ENCODE measurements at places on chromosomes 11 and 22.

DNA sequence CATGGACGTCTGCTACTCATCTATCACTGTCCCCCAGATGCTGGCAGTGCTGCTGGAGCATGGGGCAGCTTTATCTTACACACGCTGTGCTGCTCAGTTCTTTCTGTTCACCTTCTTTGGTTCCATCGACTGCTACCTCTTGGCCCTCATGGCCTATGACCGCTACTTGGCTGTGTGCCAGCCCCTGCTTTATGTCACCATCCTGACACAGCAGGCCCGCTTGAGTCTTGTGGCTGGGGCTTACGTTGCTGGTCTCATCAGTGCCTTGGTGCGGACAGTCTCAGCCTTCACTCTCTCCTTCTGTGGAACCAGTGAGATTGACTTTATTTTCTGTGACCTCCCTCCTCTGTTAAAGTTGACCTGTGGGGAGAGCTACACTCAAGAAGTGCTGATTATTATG is 9.2 kb upstream of the OR9Q2 start:
- DNase-seq, result no peak

DNA sequence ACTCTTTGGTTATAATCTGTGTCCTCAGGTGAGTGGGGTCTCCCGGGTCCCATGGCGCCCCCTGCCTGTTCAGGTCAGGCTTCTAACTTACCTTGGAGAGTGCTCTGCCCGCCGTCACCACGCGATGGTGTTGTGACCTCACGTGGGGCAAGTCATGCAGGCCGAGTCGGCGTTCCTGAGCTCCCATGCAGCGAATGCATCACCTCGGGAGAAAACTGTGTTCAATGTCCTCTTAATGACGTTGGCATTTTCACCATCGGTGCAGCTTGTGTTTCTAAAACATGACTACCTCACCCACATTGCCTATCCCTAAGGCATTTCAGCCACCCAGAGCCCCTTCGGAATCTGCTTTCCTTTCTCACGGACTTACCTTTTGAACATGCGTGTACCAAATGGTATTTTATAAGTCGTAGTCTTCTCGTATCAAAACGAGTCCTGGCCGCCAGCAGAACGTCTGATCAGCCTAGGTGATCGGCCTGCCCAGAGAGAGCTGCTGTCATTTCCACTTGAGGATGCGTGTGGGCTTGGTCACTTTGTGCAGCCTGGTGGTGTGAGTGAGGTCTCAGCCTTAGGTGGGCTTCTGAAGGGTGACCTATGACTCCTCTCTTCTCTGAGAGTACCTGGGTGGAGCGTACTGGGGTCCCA is 64.8 kb downstream of the TBC1D22A start:
- DNase-seq, result no peak

GRCh38 chr11:36997656-36998055 is 399.6 kb upstream of the RAG2 start:
- no peak for DNase-seq

DNA sequence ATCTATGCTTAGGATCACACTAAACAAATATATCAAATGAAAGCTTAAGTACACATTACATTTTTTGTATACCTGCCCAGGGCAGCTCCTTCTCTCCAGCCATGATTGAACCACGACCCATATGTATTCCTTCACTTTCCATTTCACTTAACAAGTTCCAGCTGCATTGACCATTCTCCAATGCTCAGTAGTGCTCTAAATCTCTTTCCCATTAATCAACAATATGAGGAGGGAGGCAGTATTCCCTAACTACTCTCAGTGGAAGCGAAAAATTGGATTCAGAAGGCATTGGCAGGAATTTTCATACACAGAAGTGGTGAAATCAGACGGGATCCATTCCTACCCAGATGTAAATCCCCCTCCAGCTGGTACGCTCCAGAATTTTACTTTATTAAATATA is 372.0 kb upstream of the LUZP2 start:
- DNase-seq, result no peak

DNA sequence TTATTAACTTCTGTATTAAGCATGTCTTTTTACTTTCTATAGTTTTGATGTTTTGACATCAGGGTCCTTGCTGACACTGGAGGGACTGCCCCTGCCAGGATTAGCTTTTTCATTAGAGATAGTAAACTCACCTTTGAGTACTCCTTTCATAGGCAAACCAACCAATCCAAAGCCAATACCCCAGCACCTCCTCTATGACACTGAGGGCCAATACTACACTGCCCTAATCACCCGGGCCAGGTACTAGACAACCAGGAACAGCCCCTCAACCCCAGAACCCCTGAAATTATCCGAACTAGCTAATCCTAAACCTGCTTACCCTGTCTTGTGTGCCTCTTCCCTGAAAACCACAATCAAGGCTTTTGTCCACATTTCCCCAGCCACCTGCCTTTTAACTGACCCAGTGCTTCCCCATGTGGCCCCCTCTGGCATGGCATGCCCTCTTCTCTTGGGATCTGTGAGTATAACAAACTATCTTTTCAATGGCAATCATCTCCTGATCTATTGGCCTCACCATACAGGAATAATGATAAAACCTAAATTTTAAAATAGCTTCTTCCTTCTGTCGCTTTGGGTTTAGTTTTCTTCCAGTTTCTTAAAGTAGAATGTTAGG is 31.2 kb downstream of the RAB6A start:
- DNase-seq, result no peak

- DNase-seq, result no peak
These were observed 227.7 kb upstream of the B3GAT1 start for GRCh38 chr11:134639586-134640330.

DNA sequence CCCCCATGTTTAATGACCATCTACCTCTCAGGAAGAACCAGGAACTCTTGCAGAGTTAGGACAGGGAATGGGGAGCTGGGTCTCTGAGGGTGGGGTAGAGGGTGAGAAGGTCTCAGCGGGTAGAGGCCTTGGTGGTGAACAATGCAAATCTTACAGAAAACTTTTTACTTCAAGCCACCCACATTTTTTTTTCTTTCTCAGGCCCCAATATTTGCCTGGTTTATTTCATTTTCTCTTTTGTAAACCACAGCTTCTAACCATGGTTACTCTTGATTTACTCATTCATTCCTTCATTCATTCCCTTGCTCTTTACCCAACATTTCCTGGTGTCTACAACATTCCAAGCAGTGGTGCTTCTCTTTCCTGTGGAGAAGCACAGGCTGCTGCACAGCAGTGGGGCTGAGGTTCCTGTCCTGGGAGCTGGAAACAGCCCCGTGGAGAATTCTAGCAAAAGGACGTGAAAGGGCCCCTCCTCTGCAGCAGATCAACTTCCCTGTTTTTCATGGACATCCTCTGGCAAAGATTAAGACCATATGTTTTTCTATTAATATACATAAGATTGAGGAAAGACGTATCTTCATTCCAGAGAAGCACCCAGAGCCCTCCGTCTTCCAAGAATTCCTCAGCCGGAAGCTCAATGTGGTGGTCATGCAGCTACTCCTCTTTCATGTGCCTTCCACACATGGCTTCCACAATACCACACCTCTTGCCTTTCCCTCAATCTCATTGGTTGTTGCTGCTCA is 224.4 kb upstream of the SESN3 start:
- DNase-seq, result no peak

DNA sequence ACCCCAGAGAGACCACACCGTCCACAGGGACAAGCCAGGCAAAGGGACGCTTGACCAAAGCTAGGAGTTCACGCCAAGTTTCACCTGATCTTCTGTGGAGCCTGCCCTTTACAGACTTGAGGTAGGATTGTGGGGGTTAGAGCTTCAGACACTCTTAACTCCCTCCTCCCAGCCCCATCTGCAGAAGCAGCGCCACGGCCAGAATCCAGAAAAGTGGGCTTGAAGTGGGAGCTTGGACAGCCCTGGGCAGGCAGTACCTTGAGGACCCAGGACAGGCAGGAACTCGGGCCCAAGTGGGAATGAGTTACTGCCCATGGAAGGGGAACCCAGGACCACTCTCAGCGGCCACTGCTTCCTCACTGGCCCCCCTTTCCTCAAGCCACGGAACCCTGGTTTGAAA is 695.9 kb downstream of the TBC1D22A start:
- DNase-seq, result no peak

- DNase-seq, result no peak
These were observed 948.5 kb upstream of the CCDC90B start for GRCh38 chr11:84234462-84235202.

GRCh38 chr11:108148556-108148955 is 27.2 kb downstream of the ACAT1 start:
- no peak for DNase-seq

DNA sequence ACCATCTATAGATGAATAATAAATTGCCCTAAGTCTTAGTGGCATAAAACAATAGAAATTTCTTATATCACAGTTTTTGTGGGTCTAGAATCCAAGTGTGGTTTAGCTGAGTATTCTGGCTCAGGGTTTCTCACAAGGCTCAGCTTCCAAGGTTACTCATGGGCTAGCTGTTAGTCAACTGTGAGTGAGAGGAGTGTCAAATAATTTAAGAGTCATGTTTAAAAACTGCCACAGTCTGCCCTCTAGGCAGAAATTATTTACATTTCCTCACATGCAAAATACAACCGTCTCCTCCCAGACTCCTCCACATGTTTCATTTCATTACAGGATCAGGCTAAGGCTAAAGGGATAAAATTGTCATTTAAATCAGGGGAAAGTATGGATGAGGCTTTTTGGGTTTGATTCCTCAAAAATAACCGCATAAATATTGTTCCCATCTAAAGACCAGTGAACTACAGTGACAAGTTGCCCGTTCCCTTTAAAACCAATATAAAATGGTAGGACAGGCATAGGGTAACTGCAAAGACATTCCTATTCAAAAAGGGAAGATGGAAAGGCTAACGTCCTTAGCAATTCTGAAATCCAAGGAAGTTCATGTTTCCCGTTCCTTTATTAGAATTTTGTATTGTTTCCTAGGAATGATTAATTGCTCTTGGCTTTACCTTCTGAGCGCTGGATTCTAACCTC is 324.3 kb downstream of the DYNC2H1 start:
- peak; percentile 52 for DNase-seq

DNA sequence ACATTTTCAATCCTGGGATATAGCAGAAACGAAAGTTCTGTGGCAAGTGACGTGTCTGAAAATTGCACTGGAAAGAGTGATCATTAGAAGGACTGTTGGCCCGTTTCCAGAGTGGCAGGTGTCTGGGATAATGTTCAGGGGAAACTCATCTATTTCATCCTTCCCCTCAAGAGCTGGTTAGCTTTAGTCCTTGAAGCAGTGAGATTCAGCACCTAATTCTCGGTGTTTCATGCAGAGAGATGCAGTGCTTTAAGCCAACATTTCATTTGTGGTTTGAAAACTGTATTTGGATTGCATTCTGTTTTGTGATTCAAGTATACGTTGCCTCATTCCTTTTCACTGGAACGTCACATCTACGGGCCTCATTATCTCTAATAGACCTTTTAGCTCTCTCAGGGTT is 205.0 kb upstream of the RAG2 start:
- DNase-seq, result no peak

DNA sequence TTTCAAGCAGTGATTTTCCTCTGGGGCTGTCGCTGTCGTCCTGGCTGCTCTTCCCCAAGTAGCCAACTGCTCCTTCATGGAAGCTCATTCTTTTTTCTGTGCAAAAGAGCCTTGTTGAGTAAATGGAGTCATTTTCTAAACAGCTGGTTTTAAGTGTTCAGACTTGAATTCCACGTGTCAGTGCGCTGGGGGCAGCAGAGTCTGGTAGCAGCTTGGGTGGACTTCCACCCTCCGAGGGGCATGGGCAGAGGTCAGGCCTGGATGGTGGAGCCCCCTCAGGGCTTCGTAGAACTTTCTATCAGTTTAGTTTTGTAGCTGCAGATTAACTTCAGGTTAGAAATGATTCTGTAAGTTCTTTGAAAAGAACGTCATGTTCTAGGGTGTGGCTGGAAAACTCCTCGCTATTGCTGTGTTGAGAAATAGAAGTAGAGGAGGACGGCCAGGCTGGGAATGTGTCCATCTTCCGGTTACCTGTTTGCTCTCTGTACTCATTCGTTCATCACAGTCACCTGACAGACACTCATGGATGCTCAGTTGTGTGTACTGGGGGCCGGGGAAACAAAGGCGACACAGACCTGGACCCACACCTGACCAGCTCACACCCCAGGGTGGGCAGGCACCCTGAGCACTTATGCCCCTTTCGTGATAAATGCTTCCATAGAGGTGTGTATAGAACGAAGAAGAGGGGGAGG is 270.7 kb downstream of the TBC1D22A start:
- DNase-seq, result no peak

- DNase-seq, result no peak
These were observed 25.4 kb upstream of the ADORA2A start for GRCh38 chr22:24401931-24402367.

DNA sequence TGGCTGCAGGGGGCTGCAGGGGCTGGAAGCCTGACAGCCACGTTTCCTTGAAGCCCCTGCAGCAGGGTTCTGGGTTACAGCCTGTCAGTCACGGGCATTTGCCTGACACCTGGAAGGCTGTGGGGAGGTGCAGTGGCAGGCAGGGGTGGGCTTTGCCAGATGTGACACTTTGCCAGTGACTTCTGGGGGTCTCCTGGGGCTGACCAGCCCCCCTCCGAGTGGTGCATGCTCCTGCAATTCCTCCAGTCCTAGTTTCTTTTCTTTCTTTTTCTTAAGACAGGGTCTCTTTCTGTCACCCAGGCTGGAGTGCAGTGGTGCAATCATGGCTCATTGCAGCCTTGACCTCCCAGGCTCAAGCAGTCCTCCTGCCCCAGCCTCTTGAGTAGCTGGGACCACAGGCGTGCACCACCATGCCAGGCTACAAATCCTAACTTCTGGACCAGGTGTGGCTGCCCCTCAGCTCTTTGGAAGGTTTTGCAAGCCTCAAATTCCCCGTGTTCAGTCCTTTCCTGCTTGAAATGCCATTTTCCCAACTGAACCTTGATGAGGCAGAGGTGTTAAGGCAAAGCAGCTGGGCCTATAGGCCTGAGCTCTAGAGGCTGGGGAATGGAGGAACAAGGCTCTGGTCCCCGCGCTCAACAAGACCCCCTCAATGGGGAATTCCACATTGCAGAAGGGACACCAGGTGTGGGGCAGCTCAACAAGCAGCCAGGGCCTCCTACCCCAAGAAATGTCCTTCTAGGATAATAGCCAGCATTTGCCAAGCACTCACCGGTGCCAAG is 20.2 kb upstream of the CHKA start:
- no peak for DNase-seq
